ENCODE measurements at places on chromosomes 12 and 14.

GRCh38 chr12:68580911-68581310 lies 29.8 kb upstream of the RAP1B start:
- H3K36me3 ChIP-seq, result no peaks in the 10 kb centered on the region
- DNase-seq, result no peak
- H3K4me3 ChIP-seq, result no peak overlapping the region

GRCh38 chr14:66401449-66402095 lies 84.6 kb upstream of the CCDC196 start:
- H3K4me3 ChIP-seq, result no peak overlapping the region
- H3K27ac ChIP-seq, result no peak overlapping the region
- H3K4me1 ChIP-seq, result no peaks in the 10 kb centered on the region
- DNase-seq, result no peak
- no peaks in the 10 kb centered on the region for H3K27me3 ChIP-seq

- no peaks in the 10 kb centered on the region for H3K27me3 ChIP-seq
- H3K27ac ChIP-seq, result no peak overlapping the region
- H3K4me1 ChIP-seq, result no peaks in the 10 kb centered on the region
- DNase-seq, result no peak
Observed at GRCh38 chr14:50928002-50928635, 16.2 kb downstream of the PYGL start.

DNA sequence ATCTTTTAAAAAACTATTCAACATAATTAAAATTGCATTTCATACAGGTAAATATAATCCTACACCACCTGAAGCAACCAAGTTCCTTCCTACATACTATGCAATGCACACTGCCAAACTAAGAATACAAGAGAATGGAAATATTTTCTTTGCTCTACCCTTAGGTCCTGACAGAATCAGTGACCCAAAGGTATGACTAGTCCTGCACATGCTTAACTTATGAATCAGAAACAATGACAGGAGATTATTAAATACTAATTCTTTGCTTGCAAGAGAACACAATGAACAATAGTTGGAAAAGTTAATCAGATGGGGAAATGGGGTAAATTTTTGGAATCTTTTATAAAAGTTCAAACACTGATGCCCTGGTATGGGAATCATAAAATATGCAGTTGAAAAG lies 220.1 kb downstream of the SOX5 start:
- no peaks in the 10 kb centered on the region for H3K4me1 ChIP-seq
- no peak overlapping the region for H3K4me3 ChIP-seq
- DNase-seq, result no peak
- no peak overlapping the region for H3K27ac ChIP-seq
- H3K27me3 ChIP-seq, result no peaks in the 10 kb centered on the region
- no peaks in the 10 kb centered on the region for H3K36me3 ChIP-seq
